GM12865 (cell line): ENCODE measurements at places on chromosomes 3 and 15.
A peak's percentile ranks its signal among the peaks of the same experiment; 100 is the strongest.

DNA sequence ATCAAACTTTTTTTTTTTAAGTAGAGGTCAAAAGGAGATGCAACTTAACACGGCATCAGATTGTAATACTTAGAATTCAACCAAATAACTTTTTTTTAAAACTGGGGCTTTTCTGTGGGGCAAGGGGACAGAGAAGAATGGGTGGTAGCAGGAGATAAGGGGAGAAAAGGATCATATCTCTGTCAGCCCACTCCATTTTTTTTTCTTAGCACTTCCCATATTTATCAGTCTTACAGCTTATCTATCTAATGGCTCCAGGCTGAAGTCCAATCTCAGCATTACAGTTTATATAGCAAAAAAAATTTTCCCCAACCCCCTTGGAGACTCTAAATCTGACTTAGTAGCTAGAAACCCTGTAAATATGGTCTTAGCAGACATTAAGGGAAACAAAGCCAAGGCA, 69.3 kb downstream of the PIK3R4 start:
- DNase-seq, result no peak

GRCh38 chr3:189121092-189121491, 50.7 kb upstream of the TPRG1 start:
- no peak for DNase-seq

- DNase-seq, result no peak
Observed at GRCh38 chr3:134777341-134777740, 17.7 kb upstream of the EPHB1 start.

GRCh38 chr15:20356911-20357480, 184.6 kb downstream of the GOLGA6L6 start:
- DNase-seq, result no peak

- no peak for DNase-seq
Observed at GRCh38 chr15:88915354-88915753, 2.2 kb upstream of the MFGE8 start.

- no peak for DNase-seq
Observed at GRCh38 chr3:67517781-67518180, 136.6 kb downstream of the SUCLG2 start.

DNA sequence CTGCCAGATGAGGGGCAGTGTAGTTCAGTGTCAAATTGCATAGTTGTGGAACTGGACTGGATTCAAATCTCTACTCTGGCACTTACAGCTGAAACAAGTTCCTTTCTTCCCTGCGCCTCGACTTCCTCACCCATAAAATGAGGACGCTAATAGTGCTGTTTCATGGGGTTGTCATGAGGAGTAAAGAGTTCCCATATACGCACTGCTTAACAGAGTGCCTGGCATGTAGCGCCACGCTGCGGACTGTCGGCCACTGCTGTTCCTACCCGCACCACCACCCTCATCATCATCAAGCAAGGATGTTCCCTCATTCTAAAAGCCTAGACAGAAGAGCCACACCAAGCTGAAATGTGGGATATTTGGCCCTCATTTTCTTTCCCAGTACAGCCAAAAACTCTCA, 91.9 kb downstream of the CHDH start:
- no peak for DNase-seq

GRCh38 chr15:68488290-68488689, 56.3 kb upstream of the ITGA11 start:
- DNase-seq, result no peak

GRCh38 chr15:72785841-72786240, 2.3 kb upstream of the ADPGK start:
- no peak for DNase-seq

- peak; percentile 44 for DNase-seq
Observed at GRCh38 chr3:34107669-34108068, 309.2 kb downstream of the PDCD6IP start.

DNA sequence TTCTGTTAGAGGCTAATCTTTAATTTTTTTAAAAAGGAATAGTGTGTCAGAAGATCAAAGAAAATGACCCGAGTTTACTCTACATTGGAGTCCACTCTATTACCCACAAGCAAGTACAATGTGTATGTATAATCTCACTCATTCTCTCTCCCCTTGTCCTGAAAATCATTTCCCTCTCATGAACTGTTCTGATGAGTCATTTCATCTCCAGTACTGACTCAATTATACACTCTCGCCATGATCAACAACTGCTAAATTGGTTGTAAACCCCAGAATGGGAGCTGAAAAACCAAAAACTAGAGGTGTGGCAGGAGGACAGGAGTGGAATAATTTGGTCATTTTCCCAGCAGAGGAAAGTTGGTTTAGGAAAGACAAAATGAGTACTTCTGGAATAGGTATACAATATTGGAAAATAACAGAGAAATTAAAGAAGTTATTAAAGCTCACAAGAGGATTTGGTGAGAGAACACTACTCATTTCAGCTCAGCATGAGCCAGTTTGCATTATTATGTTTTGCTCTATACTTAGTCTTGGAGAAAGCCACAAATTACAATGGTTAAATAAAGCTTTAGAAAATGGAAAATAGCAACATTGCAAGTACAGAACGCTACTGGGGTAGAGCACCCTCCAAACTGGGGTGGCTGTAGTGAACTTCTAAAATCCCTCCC, 144.3 kb upstream of the PFN2 start:
- peak; percentile 83 for DNase-seq

DNA sequence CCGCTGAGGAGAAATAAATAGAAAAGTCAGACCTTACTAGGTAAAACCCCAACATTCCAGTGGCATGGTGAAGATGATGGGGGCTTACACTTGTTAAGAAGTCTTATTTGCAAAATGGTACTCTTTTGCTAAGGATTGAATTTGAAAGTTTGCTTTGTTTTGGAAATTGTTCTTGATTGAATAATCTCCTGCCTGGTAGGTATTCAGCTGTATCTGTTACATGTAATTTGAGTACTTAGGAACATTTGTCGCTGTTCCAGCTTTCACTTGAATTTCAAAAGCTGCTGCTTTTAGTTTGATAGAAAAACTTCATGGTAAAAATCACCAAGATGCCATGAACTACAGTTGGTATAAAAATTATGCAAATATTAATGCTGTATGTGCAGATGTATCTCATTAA, 44.6 kb downstream of the TFG start:
- no peak for DNase-seq

- DNase-seq, result peak; percentile 17
Observed at GRCh38 chr15:88812133-88812532, 8.9 kb downstream of the ACAN start.

DNA sequence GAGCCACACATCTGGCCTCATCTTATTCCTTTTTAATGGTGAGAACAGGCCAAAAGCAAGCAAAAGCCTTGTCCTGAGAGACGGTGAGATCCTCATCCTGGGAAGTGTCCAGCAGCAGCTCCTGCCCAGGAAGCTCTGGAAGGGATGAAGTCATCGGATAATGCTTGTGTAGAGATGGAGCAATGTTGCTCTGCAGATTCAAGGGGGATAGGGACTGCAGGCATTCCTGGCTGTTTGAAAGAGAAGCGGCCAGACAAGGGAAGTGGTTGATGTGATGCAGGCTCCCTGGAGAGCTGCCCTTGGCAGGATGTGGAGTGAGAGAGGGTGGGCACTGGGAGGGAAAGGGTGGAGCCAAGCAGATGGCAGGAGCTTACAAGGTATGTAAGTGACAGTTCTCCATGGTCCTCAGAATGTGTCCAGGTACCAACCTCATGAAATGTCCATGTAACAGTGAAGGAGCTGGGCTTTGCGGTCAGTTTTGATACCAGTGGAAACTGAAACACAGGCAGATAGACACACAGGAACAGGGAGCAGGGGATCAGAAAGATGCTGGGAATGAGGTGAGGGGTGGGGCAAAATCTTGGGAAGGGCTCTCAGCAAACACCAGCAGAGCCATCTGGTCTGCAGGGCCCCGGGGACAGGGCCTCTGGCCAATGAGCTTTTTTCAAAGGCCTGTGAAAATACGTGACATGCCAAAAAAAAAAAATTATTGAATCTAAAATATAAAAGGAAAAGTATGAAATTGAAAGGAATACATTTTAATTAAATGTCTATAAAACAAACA, 32.2 kb upstream of the LACTB start:
- no peak for DNase-seq

- no peak for DNase-seq
Observed at GRCh38 chr3:6180171-6180570, 680.7 kb upstream of the GRM7 start.

DNA sequence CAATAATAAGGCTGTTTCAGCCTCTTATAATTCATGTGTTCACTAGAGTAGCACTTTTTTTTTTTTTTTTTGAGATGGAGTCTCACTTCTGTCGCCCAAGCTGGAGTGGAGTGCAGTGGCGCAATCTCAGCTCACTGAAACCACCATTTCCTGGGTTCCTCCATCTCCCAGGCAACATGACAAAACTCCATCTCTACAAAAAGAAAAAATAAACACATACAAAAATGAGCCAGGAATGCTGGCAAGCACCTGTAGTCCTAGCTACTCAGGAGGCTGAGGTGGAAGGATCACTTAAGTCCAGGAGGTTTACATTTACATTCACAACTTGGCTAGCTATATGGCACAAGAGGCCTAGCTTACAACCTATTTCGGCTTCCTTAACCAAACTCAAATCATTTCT, 6.8 kb downstream of the USP4 start:
- DNase-seq, result no peak

GRCh38 chr3:12046406-12046805, 42.2 kb downstream of the SYN2 start:
- DNase-seq, result no peak

DNA sequence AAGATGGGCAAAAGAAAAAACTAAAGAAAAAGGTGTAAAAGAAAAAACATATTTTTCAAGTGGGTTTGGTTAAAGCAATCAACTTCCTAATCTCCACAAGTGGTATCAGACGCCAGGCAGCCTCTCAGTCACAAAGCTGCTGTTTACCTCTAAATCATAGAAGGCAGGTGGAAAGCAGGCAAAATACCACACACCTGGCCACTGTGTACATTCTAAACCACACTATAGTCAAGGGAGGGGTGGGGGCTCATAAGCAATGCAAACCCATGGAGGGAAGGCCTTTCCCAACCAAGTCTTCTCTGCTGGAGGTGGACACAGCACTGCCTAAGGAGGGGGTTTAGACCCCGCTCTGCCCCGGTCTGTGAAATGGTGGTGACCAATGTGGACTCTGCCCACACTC, 50.4 kb downstream of the MCF2L2 start:
- DNase-seq, result no peak
